Suppressor macrophage treated with lipopolysaccharide for 1 hour (primary cell): ENCODE measurements at places on chromosomes 5 and 9.

DNA sequence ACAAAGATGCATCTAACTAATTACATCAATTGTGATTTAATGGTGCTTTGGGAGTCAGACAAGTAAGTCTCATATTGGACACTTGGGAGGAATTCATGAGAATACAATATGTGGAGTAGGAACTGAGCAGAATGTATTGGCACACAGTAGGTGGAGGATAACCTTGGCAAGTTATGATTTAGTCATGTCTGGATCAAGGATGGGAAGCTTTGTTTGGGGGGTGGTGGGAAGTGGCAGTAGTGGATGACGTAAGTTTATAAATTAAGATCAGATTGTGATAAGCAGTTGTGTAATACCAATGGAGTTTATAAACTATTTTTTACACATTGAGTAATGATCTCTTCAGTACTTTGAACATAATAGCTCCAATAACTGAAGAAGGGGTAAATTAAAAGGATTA is 67.0 kb downstream of the SGCD start:
- no peak for DNase-seq

GRCh38 chr9:126822278-126822677 is 17.4 kb downstream of the ZBTB43 start:
- DNase-seq, result no peak

GRCh38 chr5:37424441-37424840 is 45.3 kb downstream of the WDR70 start:
- no peak for DNase-seq

DNA sequence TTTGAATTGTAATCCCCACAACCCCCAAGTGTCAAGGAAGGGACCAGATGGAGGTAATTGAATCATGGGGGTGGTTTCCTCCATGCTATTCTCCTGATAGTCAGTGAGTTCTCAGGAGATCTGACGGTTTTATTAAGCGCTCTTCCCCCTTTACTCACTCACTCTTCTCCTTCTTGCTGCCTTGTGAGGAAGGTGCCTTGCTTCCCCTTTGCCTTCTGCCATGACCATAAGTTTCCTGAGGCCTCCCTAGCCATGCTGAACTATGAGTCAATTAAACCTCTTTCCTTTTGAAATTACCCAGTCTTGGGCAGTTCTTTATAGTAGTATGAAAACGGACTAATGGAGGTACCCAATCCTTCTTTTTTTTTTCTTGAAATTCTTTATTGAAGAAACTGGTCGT is 2.2 kb upstream of the CEP120 start:
- DNase-seq, result peak; percentile 67

DNA sequence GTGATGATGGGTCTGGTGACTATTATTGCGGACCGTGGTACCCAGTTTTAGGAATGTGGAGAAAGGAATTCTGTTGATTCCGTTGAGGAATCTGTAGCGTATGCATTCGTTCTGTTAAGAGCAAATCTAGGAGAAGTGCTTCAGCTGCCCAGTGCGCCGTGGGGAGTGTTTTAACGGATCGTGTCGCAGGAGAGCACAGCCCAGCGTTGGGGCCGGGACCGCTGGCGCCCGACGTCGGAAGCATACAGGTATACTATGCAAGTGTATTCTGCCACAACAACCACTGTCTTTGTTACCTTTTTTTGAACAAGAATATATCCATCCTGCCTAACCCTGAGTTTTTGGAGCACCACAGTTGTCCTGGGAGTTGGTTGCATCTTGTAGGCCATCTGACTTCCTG is 42.7 kb downstream of the TENT4A start:
- DNase-seq, result no peak

- no peak for DNase-seq
Measured at GRCh38 chr9:18437315-18438201, 36.4 kb upstream of the ADAMTSL1 start.
